ENCODE measurements at places on chromosomes 2 and 18.

- no peak for DNase-seq
Measured at GRCh38 chr2:205563646-205564045, 118.7 kb upstream of the NRP2 start.

- DNase-seq = no peak
Measured at GRCh38 chr2:229591611-229592010, 122.7 kb downstream of the DNER start.

DNA sequence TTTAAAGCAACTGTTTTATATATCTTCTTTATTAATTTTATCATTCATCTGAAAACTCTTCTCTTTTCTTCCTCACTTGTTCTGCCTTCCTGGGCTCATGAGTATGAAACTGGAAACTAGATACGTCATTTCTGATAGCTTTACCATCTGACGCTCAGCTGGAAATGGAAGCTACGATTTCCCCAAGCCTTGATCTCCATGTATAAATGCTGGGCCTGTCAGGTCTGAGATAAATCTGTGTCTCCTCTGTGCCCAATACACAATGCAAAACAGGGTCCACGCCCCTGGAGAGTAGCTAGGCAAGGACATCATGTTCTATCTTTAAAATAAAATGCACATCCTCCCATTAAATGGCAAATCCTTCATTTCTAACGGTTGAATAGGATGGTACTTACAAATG is 238.4 kb downstream of the AFF3 start:
- no peak for DNase-seq

- no peak for DNase-seq
Measured at GRCh38 chr2:204234879-204235278, 298.3 kb downstream of the ICOS start.

- no peak for DNase-seq
Measured at GRCh38 chr18:71115261-71115660, 826.4 kb downstream of the SOCS6 start.

DNA sequence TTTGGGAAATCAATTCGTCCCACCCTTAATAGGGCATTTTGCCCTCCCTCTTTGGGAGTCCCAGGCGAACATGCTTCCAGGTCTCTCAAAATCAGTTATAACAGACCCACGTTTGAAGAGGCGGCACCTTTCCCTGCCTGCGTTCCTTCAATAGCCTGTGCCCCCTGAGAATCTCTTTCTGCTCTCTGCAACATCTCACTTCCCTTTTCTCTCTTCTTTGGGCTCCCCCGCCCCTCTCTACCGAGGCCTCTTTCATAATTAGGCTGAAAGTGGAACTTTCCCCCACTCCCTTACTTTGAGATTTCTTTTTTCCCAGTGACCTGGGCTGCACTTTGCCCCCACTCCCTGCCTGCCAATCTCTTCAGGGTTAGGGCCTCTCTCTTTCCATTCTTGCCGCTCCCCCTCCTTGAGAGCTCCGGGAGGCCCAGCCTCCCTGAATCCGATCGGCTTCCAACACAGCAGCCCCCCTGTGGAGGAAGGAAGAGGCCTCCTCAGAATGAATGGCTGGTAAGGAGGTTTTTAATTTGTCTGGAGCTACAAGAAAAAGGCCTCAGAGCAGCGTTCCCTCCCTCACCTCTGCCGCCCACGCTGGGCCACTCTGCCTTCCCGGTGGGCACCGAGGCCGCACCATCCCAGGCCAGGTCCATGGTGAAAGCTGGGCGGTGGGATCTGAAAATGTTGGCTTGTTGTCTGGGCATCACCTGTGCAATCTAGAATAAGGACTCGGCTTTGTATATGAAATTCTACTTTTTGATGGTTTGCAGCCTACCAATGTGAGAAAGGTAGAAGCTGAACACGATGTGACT is 162.6 kb upstream of the SIX3 start:
- DNase-seq = peak; percentile 33

GRCh38 chr2:86037141-86037794 is 68.4 kb downstream of the POLR1A start:
- no peak for DNase-seq

- peak; percentile 19 for DNase-seq
Measured at GRCh38 chr2:172461591-172462372, 34.4 kb downstream of the ITGA6 start.

DNA sequence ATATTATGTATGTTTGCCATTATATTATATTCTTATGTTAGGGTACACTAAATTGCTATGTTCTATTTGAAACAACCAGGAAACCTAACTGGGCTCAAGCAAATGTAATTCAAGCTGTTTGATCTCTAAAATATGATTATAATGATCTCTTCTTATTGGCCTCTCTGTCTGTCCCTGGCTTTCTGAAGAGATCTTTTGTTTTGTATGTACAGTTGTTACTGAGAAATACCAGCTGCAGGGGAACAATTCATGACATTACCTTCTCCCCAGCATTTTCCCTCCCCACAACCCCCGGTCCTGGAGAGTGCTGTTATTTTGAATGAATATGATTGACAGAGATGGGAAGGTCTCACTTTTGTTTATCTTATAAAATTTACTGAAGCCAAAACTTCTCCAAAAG is 54.8 kb upstream of the CD28 start:
- no peak for DNase-seq

GRCh38 chr18:45652303-45653080 is 37.2 kb downstream of the SLC14A2 start:
- DNase-seq = no peak

DNA sequence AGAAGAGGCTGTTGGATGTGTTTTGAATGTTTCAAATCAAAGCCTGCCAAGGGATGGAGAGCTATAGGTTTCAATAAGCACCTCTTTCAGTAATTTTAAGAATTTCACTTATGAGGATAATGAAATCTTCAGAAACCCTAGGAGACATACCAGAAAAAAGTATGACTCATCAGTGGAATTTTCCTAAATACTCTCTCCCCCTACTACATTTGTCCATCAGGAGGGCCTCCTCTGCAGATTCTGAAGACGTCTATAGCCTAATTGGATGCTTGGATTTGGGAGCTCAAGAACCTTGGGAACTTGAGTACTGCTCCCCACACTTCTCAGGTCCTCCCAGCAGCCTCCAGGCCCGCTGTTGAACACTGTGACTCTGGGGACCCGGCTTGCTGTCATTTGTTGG is 374.3 kb downstream of the SLC4A3 start:
- no peak for DNase-seq

DNA sequence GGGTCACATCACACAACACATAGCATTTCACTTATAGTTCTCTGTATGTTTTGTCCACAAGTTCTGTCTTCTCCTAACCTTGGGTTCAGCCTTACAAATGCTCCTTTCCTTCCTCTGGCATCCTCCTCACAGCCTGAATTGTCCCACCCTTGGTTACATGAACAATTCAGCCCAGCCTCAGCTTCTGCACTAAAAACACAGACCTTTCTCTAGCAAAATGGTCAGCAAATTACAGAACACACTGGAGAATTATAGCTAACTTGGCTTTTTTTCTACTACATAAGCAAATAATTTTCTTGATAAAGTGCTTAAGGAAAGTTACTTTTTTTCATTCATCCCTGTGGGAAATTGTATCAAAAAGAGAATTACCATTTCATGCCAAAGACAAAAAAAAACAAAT is 94.8 kb upstream of the COL5A2 start:
- DNase-seq = no peak

Data from NCI-H1417 (cell line).